ENCODE measurements at places on chromosomes 1 and 21.

GRCh38 chr1:23477359-23478144 lies 6.4 kb downstream of the ASAP3 start:
- DNase-seq = no peak

- DNase-seq = no peak
These were observed 50.8 kb upstream of the COL24A1 start for GRCh38 chr1:86207323-86207722.

DNA sequence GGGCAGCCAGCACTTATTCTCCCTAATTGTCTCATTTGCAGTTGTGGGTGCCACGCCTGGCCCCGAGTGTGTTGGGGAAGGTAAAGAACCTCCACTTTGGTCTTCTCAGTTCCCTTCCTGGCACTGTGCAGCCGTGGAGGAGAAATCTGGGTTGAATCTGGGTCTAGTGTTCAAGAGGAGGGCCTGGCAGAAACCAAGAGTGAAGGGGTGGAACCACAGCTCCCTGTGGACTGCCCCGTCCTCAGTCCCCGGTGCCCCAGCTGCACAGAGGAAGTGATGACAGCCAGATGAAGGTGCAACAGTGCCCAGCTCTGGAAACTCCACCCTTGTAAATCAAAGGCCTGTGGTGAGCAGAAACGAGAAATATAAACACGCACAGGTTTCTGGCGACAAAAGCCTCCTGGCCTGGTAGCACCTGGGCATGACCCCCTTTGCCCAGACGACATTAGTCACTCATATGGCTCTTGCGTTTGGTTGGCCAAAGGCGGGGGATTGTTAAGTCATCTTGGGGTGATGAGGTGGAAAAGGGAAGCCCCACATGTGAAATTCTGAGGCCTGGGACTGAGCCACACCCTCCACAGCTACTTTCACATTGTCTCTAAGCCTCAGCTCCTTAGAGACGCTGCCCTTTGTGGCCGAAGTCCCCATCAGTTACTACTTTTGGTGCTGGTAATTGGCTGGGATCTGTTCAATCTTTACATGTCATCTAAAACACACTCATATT lies 4.2 kb upstream of the ECE1 start:
- no peak for DNase-seq

DNA sequence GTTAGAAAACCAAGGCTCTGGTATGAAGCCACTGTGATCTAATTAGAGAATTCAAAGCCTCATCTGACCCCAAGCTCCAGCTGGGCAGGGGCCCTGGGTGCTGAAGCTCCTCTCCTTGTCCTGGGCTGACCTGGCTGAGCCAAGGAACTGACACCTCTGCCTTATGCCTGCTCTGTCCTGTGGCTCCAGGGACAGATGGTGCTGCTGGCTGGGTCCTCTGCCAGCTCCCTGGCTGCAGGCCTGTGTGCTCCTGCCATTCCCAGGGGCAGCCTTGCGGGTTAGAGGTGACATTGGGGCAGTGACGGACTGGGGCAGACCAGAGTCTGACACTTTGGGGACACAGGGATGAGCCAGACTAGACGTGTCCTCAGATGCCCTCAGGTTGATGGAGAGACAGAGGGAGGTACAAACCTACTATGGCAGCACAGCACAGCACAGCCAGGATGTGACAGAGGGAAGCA lies 11.8 kb downstream of the ACOT11 start:
- DNase-seq = no peak

- no peak for DNase-seq
These were observed 158.2 kb downstream of the TRIM33 start for GRCh38 chr1:114352797-114353196.

DNA sequence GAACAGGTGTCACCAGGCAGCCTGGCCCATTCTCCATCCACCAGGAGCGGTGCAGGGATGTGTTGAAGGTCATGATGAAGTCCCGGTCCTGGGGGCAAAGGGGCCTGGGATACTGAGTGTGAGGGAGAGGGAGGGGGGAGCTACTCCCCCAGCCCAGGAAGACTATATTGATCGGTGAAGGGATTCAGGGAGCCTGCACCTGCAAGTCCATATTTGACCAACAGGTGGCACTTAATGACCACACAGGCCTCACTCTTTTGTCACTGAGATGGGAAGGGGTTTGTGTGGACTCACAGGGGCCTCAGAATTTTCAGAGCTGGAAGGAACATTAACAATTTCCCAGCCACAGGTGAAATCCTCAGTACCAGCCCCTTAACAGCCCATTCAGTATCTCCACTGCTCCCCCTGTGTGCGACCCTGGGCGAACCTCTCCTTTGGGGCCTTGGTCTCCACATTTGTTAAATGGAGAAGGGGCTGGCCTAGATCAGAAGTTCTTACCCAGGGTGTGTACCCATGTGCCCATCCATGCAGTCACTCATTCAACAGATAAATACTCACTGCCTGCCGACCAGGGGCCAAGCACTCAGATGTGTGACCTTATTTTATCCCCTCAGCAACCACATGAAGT lies 55.6 kb downstream of the NKAIN1 start:
- no peak for DNase-seq

DNA sequence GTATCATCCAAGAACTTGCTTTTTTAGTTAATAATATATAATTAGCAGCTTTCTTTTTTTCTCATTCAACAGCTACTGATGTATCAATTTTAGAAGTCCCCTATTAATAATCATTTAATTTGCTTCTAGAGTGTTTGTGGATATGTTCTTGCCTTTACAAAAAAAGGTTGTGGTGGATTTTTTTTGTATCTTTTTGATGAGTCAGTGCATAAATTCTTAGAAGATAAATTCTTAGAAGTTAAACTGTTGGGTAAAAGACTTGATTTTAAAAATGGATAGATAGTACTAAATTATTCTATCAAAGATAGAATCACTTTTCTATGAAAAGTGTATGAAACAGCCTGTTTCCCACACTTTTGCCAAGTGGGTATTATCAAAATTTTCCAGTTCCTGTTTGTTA lies 11.9 kb downstream of the FGGY start:
- DNase-seq = no peak

DNA sequence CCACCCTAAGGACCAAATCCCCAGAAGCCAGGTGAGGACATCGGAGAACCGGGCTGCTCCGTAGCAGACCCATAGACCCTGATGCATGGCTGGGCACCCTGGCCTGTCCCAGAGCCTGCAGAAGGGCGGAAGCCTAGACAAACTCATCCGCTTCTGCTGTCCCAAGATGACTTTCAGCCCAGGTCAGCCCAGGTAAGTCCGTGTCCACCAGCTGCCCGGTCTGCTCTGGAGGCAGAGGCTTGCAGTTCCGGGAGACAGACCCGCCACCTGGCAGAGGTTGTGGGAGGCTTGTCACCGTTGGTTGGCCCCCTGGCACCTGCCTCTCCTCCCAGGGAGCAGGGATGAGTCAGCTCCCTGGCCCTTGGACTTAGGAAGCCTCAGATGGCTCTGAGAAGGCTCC lies 22.8 kb upstream of the POFUT2 start:
- no peak for DNase-seq

- no peak for DNase-seq
These were observed 9.8 kb downstream of the TMEM35B start for GRCh38 chr1:34975338-34975737.

DNA sequence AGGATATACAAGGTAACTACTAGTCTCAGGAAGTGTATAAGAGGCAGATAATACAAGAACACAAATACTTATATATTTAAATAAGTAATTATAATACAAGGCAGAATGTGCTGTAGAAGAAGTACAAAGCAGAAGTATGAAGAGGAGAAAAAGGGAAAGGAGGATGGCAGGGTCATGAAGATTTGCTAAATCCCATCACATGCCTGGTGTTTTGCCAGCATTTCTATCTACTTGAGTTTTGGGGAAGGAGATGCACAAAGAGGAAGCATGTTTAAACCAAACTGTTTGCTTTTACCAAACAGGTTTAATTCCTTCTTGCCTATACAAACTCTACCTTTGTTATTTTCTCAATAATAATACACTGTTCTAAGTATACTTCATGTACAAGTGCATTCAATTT lies 60.9 kb upstream of the PODN start:
- no peak for DNase-seq

- no peak for DNase-seq
These were observed 273.7 kb downstream of the NTNG1 start for GRCh38 chr1:107414550-107414949.

GRCh38 chr1:219174460-219175211 lies 958 bp downstream of the LYPLAL1 start:
- no peak for DNase-seq

GRCh38 chr1:78790174-78790573 lies 140.5 kb downstream of the IFI44 start:
- DNase-seq = no peak

- no peak for DNase-seq
These were observed 17.3 kb downstream of the CA6 start for GRCh38 chr1:8962812-8963530.

GRCh38 chr1:37461698-37462436 lies 12.5 kb upstream of the ZC3H12A start:
- no peak for DNase-seq

GRCh38 chr21:25964015-25964414 lies 206.6 kb downstream of the APP start:
- DNase-seq = no peak

DNA sequence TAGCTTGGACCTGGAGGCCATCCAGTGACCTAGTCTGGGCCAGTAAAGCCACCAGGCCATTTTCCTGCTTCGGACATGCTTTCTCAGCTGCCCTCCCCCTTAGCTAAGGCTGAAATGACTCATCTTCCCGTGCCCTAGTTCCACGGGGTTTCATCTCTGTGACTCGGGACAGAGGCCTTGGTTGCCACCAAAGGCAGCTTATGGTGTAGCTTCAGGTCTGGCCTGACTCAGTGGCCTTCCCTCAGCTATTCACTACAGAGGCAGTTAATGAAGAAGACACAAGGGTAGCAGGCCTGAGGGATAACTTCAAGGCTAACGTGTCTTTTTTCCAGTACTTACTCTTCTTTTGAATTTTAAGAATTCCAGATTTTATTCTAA lies 82.4 kb downstream of the PBX1 start:
- no peak for DNase-seq

DNA sequence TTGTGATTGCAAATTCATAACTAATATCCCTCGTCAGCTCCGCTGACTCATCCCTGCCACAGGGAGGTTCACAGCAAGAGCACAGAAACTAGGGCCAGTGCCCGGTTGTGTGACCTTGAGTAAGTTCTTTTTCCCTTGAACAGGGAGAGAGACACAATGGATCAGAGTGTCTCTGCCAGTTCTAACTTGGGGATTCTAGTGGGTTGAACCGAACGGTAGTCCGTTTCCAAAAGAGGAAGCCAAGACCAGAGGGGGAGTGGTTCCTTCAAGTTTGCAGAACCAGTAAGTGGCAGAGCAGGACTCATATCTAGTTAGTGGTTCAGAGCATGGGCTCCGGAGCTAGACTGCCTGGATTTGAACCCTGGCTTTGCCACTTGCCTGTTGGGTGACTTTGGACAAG lies 4.9 kb upstream of the SHISA4 start:
- DNase-seq = no peak

DNA sequence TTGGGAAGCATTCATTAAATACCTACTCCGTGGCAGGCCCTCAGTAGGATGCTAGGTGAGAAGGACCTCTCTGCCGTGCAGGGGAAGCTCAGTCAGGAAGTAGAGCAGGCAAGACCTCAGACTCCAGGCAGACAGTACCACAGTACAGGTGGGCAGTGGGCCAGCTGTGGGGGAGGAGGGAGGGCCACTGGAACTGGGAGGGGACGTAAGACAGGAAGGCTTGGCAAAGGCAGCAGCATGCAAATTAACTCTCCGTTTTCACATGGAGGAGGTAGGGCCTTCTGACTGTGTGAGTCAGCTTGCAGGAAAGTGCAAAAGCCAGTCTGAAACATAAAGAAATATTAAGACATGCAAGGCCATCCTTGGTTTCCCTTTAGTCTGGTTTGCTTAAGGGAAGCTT lies 157.7 kb downstream of the TRIM33 start:
- no peak for DNase-seq

DNA sequence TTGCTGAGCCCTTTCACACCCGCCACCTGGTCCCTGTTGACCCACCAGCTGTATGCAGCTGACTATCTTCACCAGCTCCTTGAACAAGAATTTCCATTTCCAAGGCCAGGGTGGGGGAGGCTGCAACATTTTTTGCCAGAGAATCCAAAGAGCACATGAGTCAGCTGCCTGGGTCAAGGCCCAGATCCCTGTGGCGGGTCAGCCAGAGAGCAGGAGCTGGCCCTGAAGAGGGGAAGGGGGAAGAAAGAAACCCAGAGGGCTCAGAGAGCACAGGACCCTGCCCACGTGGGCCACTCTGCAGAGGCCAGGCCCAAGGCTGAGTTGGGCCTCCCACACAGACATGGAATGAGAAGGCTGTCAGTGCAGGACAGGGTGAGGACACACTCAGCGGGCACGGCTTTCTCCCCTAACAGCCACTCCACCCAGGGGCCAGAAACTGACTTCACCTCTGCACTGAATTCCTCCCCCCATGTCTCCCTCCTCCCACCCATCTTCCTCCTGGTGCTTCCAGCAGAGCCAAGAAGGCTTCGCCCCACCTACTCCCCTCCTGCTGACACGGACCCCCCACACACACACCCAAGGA lies 28.9 kb downstream of the S100A6 start:
- DNase-seq = peak; percentile 53

DNA sequence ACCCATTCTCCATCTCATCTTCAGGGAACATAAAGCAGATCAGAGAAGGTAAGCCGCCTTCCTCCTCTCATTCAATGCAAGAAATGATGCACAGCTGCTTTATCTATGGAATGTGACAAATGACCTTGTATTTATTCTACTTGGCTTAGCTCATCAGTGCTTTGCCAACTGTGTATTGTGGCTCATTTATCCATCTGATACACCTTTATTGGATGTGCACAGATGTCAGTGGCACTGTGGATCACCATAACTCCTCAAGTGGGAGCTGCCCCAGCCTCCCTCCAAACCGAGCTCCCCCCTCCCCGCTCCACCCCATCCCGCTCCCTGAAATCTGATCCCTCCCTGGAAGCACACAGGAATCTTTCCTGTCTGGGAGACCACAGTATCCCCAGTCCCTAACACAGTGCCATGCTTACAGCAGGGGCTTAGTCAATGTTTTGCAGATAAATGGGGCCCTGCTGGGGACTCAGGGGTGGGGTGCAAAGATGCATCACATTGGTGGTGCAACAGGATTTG lies 156.0 kb upstream of the RAB4A start:
- no peak for DNase-seq

- no peak for DNase-seq
These were observed 8.7 kb downstream of the RGS18 start for GRCh38 chr1:192167011-192167410.

- DNase-seq = no peak
These were observed 161.8 kb downstream of the TPR start for GRCh38 chr1:186213225-186213607.

- no peak for DNase-seq
These were observed 38.9 kb downstream of the MARK1 start for GRCh38 chr1:220566869-220567268.

- DNase-seq = no peak
These were observed 439.6 kb downstream of the TTLL7 start for GRCh38 chr1:83559129-83559840.

GRCh38 chr1:3192825-3193224 lies 123.8 kb downstream of the PRDM16 start:
- DNase-seq = no peak
